Stimulated activated CD8-positive, alpha-beta memory T cell treated with anti-CD3 and anti-CD28 coated beads, Interleukin-4, amount 100 ng/mL, for 48 hours (primary cell): ENCODE measurements at places on chromosomes 5 and 9.

DNA sequence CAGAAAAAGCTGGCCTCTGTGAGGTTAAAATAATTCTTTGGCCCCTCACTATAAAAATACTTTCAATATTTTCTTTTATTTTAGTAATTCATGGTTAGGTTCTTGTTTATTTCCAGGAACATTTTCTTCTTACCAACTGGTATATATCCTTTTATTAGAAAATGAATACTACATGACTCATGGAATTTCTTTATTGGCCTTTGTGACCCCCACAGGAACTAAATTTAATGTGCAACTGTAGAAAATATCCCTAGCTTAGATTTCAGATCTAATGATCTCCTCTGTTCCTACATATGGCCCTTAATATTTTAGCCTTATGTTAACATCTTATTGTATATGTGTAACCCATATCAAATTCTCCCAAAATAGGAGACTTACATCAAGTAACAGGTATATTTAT is 429.9 kb downstream of the NR2F1-AS1 start:
- no peak for DNase-seq

GRCh38 chr9:79465156-79465555 is 106.6 kb upstream of the TLE4 start:
- no peak for DNase-seq

DNA sequence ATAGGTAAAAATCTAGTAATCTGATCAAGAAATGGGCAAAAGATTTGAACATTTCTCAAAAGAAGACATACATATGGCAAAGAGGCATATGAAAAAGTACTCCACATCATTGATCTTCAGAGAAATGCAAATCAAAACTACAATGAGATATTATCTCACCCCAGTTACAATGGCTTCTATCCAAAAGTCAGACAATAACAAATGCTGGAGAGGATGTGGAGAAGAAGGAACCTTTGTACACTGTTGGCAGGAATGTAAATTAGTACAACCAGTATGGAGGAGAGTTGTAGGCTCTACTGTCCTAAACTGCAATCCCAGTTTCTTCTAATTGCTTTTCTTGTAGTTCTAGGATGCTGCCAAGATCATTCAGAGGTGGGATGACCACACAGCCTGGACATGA is 193.5 kb upstream of the RFX3 start:
- DNase-seq: no peak

DNA sequence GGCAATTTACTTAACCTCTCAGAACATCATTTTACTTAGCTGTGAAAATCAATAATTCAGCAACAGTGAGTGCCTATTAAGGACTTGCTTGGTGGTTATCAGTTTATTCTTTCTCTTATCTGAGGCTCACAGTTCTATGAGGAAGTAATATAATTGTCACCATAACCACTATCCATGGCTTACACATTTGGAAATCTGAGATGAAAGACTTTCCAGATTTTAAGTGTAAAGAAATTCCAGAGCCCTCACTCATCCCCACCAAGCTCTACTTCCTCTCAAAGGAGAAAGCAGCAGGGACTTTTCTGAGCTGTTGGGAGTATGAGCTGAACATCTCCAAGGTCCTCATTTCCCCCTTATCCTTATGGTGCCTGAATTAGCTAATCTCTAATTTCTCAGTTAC is 321.5 kb downstream of the FBXL7 start:
- no peak for DNase-seq

GRCh38 chr5:139675213-139675612 is 27.1 kb downstream of the CXXC5 start:
- DNase-seq: no peak

GRCh38 chr5:69492391-69492922 is at the start of gene OCLN:
Gene OCLN, plus strand, starts transcription at chr5:69492790. Its CDS starts 11,455 bp downstream, at chr5:69504245.
- DNase-seq: peak; percentile 32

DNA sequence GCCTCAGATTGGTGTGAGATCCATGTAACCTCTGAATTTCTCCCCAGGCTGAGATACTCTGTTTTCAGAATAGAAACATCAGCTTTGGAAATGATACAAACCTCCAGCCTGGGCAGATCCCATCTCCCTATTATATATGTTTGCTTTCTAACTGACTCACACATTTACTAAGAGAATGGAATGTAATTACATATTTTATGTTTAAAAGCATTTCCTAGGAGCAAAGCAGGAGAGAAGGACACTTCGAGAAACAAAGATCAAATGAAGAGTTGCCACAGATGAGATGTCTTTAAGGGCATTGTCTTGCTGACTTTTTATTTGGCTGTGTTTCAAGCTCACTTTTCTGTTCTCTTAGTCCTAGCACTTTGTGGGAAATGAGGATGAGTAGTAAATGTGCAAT is 96.3 kb downstream of the CDH18 start:
- no peak for DNase-seq

- no peak for DNase-seq
These were observed 370.8 kb downstream of the GADD45G start for GRCh38 chr9:89975630-89976029.

- no peak for DNase-seq
These were observed 167.6 kb upstream of the OTULINL start for GRCh38 chr5:14414007-14414406.

DNA sequence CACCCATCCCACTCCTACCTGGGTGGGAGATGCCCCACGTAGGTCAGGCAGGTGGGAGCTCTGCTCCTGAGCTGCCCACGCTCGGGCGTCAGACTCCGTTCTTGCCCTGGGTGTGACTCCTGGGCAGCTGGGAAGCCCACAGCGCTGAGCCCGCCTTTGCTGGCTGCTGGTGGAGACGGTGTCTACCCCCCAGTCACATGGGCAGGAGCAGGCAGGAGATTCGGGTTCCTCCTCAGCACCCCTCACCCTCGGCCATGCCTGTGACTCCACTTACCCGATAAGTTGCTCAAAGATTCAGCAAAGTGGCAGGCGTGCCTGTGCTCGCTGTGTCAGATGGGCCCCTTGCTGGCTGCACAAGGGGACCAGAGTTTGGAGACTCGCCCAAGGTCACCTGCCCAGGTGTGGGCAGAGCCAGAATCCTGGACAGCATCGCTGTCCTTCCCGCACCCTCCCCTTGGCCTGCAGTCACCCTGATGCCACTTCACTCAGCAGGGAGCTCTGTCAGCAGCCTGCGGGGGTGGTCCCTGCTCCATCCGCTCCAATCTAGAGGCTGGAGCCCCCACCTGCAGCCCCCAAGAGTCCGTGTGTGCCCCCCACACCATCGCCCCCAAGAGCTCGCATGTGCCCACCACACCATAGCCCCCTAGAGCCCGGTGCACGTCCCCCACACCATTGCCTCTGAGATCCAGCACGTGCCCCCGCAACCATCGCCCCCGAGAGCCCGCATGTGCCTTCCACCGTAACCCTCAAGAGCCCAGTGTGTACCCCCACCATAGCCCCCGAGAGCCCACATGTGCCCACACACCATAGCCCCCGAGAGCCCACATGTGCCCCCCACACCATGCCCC is 4.2 kb downstream of the LCN1 start:
- DNase-seq: no peak
